GM12864 (cell line): ENCODE measurements at places on chromosomes 2 and 18.
A peak's percentile ranks its signal among the peaks of the same experiment; 100 is the strongest.

DNA sequence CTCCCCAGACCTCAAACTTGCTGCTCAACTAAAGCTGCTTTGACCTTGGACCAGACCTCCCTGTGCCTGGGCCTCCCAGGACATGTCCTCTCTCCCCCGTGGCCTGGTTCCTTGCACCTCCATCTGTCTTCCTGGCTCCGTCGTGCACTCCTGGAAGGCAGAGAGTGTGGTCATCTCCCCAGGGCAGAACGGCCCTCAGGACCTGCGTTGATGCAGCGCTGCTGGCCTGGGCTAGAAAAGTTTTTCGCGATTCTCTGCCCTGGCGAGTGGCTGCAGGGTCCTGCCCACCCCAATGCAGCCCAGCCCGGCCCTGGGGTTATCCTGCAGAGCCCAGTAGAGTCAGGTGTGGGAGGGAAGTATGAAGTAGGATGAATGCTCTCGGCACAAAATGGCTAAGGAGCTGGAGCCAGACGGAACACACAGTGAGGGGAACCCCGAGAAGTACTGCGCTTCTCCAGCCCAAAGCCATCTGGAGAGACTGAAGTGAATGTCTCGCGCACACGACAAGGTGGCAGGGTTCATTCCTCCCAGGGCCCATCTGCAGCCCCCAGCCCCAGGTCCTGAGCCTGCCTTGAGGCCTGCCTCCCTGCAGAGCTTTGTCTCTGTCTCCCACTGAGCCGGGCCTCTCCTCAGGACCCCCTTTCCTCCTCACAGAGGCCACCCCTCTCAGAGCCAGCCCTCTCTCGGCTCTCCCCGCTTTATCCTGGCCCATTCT is 41.7 kb downstream of the ATOH8 start:
- DNase-seq: no peak

GRCh38 chr18:66682855-66683322 is 79.0 kb upstream of the CDH19 start:
- no peak for DNase-seq

DNA sequence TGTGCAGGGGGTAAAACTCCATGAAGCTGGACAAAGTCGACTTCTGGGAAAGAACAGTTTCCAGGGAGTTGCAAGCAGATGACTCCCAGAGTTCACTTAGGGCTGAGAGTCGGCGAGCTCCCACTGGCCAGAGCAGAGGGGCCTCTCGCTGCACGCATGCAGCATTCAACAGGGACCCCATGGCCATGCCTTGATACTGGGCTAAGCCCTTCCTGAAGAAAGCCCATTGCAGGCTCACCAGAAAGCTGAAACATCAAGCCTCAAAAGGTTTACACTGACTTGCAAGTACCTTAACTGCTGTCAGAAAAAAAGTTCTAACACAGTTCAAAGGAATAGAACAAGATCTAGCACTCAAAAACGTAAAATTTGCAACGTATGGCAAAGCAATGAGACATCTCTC is 56.4 kb downstream of the NDUFA10 start:
- no peak for DNase-seq

DNA sequence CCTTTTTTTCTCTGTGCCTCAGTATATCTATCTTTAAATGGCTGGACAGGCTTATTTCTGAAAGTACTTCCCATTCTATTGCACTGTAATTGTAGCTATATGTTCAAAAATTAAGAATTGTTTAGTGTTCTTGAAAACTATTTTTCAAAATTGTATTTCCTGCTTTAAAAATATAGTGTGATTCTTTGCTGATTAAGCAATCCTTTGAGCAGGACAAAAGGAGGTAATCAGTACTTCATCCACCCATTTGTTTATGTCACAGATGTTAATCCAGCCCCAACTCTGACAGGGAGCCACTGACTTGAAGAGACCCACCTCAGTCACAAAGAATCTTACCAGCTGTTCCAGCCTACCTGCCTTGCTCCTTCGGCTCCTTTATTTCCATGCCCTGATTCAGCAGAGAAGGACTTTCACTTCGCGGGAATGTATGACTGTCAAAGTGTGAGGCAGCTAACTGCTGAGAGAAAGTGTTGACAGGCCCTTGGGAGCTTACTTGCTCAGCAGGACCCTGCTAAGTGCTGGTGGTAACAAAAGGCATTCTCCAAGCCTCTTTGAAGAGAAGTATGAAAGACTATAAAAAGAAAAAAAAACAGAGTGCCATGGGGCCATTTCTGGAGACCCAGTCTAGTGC is 393.3 kb upstream of the CYRIA start:
- no peak for DNase-seq

GRCh38 chr2:20050104-20050645 is 1.3 kb downstream of the LAPTM4A start:
- peak; percentile 37 for DNase-seq

DNA sequence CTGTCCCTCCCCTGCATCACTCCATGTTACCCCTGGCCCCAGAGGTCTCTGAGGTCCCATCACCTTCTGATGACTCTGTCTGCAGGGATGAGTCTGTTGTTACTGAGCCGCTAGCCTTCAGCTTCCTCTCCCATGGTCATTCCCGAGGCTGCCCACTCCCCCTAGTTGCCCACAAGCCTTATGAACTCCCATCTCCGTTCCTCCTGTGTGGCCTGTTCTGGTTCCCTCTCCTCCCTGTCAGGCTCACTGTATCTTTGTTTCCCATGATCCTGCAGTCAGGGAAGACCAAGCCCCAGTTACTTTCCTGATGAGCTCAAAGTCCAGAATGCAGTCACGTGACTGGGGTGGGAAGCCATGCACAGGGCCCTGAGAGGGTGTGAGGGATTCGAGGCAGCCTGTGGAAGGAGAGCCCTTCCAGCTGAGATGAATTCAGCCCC is 39.5 kb downstream of the INPP4A start:
- DNase-seq: no peak

DNA sequence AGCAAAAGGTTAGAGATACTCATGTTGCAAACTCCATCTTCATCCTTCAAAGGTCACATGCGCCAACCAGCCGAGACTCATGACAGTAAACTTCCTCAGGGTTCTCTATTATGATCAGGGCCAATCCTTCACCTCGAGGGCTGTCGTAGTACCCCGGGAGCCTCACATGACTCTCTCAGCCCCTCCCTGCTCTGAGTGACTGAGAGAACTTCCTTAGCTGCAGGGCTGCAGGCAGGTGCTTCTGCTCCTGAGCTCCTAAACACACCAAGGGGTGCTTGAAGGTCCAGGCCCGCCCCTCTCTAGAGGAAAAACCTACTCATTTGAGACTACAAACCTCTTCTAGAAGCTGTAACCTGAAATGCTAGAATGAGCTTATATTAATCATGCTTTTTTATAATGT is 48.2 kb downstream of the LONRF2 start:
- no peak for DNase-seq

DNA sequence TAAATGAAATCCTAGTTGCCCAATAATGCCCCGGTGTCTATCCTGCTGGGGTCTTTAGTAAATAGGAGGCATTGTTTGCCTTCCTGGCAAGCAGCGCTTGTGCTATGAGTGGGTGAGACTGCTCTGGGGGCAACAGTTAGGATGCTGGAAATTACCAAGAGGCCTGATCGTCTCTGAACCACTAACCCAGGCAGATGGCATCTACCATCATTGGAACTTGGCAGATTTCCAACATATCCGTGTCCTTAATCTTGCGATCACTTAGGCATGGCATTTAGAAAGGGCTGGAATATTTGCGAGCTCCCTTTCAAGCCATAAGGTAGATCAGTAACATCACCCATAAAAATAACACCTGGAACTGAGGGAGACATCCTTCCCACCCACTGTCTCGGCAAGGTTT is 18.8 kb upstream of the SH3RF3 start:
- DNase-seq: no peak

DNA sequence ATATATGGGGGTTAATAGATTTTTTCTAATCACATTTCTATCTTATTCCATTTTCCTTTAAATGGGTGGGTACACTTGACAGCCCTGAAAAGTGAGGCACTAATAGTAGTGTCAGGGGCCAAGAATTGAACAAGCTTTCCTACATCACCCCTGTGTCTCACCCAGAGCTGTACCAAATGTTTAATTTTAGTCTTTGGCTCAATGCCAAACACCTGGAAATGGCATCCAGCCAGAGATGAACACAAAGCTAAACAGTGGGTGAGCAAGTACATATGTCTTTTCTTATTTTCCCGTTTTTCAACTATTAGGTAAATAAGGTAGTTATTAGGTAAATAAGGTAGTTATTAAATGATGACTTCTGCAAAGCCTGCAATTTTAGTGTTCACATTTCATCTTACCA is 276.3 kb upstream of the ERBB4 start:
- no peak for DNase-seq

DNA sequence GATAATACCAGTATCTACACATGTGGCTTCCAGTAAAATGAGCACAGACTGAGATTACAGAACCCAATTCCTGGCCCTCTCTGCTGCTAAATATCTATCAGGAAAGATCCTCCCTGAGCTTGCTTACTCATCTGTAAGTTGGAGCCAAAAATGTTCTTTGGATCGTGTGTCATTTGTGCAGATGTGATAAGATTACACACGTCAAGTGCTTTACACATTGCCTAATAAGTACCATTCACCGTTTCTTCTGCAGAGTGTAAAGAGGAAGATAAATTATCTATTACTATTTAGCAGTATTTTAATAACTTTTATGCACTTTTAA is 23.2 kb upstream of the SLC20A1 start:
- DNase-seq: no peak

- DNase-seq: no peak
Measured at GRCh38 chr2:208713066-208713745, 306.6 kb downstream of the PTH2R start.

DNA sequence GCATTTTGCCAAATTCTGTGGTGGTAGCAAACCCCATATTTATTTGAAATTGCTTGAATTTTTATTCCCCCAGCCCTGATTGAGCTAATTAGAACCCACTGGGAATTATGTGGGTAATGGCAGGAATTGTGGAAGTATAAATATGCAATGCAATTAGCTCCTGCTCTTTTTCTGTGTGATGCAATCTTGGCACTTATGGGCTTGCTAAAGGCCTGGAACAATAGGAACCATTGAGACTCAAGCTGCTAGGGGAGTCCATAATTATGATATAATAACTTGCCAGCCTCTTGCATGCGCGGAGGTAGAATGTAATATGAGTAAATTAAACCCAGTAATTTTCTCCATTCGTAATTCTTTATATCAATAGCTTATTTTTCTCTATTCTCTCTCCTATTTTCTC is 267.6 kb upstream of the THSD7B start:
- DNase-seq: no peak

- DNase-seq: no peak
Measured at GRCh38 chr18:49111191-49111988, 160.6 kb upstream of the SMAD7 start.

GRCh38 chr2:124571836-124572235 is 546.7 kb downstream of the CNTNAP5 start:
- no peak for DNase-seq

- DNase-seq: no peak
Measured at GRCh38 chr2:172082105-172082943, 3.0 kb upstream of the DLX1 start.

DNA sequence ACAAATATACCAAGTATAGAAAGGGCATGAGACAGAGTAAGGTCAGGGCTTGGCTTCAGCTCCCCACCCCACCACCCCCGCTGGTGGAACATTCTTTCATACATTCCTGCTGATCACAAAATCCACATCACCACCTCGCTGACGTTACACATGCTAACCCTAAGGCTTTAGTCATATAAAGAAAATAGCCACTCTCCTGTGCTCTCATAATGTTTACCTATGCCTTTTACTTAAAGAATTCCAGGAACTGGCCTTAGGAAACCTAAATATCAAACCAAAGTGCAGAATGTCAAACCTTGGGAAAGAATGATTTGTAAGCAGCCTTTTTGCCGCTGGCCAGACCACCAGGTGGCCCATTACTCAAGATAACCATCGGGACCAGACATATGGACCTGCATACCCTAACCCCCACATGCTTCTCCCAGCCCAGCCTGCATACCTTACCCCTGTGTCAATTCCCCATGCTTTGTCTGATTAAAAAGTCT is 136.3 kb upstream of the SLC39A10 start:
- DNase-seq: no peak

- DNase-seq: no peak
Measured at GRCh38 chr2:32941944-32942690, 4.6 kb upstream of the LTBP1 start.

GRCh38 chr2:88828397-88829137 is 137.1 kb downstream of the RPIA start:
- DNase-seq: no peak

DNA sequence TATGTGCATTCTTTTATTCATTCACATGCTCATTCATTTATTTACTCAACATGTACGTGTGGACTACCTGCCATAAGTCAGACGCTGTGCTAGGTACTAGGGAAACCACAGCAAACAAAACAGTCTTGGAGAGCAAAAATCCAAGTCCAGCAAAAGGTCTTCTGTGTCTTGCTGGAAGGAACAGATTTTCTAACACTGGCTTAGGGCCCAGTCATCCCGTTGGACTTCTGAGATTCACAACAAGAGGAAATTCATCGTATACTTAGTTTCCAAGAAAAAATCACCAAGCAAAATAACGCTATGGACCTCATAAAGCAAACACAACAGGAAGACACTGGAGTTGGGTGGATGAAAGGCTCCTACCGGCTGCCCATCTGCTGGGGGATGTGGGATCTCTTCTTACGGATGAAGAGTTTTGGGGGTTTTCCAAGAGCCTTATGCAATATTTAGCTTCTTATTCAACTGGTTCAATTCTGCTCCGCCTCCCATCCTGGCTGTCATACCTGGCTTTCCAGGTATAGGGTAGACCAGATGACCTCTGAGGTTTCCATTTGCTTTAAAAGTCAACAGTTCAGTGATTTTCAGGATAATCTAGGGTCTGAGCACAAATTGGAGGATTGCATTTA is 262.7 kb downstream of the HAUS1 start:
- no peak for DNase-seq

DNA sequence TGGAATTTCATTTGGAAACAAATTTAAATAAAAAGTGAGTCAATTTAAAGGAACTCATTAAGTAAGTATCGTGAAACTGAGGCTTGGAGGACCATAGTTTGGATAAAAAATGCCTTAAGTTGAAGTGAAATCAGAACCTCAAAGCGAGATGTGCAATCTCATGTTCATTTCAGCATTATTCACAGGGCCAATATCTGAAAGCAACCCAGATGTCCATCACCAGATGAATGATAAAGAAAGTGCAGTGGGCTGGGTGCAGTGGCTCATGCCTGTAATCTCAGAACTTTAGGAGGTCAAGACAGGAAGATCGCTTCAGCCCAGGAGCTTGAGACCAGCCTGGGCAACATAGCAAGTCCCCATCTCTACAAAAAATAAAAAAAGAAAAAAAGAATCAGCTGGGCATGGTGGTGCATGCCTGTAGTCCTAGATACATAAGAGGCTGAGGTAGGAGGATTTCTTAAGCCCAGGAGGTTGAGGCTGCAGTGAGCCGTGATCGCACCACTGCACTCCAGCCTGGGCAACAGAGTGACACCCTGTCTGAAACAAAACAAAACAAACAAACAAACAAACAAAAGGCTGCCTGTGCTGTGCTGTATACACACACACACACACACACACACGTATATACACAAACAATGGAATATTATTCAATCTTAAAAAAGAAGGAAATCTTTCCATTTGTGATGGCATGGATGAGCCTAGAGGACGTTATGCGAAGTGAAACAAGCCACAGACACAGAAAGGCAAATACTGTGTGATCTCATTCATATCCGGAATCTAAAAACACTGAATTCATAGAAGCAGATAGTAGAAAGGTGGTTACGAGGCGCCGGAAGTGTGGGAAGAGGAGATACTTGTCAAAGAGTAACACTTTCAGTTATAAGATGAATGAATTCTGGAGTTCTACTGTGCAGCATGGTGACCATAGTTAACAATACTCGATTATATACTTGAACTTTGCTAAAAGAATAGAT is 14.5 kb downstream of the SH3RF3 start:
- DNase-seq: peak; percentile 47
